GF-D8 (cell line): ENCODE measurements at places on chromosomes 5 and 9.
A peak's percentile ranks its signal among the peaks of the same experiment; 100 is the strongest.

GRCh38 chr5:171435908-171436307 lies 16.5 kb downstream of the FGF18 start:
- no peak for DNase-seq

DNA sequence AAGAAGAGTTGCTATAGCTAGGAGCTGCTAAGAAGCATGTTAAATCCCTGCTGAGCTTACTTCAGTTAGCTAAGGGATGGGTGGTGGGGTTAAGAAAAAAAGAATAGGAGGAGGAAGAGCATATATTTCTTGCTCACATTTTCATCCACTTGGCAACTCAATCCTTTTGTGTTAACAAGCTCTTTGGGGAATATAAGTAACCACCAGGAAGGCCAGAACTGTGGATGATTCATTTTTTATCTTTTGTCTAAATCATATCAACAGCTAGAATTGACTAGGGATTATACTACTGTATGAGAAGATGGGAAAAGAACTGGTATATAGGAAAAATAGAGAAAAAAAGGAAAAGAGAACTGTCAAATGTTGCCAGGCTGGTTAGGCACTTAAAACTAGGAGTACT lies 555.3 kb upstream of the ARRDC3 start:
- no peak for DNase-seq

GRCh38 chr5:124649491-124650146 lies 96.8 kb downstream of the ZNF608 start:
- DNase-seq = peak; percentile 84

DNA sequence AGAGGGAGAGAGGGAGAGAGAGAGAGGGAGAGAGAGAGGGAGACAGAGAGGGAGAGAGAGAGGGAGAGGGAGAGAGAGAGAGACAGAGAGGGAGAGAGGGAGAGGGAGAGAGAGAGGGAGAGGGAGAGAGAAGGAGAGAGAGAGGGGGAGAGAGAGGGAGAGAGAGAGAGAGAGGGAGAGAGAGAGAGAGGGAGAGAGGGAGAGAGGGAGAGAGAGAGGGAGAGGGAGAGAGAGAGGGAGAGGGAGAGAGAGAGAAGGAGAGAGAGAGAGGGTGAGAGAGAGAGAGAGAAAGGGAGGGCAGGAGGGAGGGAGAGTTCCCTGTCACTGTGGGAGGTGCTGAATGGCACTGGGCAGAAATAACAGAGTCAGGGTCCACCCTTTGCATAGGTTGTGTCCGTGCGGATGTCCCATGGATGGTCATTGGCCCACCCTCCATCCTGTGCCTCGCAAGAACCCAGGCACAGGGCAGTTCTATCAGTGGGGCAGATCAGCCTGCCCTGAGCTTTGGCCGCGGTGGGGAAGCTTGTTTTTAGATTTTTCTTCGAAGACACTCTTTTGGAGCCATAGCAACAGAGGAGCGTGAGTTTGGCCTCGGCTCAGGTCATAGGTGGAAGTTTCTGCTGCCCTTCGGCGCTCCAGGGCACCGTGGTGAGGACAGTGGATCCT lies 30.1 kb downstream of the ADAMTSL2 start:
- DNase-seq = no peak

DNA sequence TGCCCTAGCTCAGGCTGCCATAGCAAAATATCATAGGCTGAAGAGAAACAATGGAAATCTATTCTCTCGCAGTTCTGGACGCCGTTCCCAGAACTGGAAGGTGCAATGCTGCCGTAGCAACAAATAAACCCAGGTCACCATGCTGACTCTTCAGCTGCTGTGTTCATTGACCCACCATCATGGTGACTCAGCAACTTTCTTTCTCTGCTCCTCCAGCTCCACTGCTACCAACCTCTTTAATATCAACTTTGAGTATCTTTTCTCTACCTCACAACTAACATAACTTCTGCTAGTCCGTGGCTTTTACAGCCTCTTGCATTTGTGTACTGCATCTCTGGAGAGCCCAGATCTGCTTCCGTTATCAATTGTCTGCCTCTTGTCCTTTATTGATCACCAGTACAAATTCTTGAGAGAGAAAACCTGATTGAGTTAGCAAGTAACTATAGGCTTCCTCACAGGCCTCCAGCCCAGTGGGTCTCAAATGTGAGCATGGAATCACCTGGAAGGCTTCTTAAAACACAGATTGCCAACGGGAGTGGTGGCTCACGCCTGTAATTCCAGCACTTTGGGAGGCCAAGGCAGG lies 47.3 kb upstream of the SLC30A5 start:
- no peak for DNase-seq

- no peak for DNase-seq
Measured at GRCh38 chr5:54844905-54845566, 140.4 kb downstream of the ESM1 start.

DNA sequence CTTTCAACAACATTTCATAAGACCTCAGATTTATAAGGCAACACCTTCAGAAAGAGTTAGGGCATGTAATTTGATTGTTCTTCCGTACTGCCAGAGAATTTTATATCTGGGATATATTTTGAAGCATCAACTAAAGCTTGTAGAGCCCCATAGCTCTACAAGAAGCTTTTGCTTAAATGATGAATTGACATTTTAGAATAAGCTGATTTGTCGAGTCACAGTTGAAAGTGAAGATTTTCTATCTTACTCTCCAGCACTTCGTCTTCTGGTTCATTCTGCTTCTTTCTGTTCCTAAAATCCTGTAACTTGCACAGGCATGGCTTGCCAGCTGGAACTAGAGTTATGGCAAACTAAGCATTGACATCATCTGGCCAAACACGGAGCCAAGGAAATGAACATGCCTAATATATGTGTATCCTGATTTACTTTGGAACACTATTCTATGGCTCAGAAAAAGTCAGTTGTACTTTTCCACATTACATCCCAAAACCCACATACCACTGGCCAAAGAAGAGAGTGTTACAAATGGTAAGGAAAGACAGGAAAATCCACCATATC lies 68.6 kb upstream of the MAST4 start:
- no peak for DNase-seq
